ENCODE measurements at places on chromosomes 11 and 22.

DNA sequence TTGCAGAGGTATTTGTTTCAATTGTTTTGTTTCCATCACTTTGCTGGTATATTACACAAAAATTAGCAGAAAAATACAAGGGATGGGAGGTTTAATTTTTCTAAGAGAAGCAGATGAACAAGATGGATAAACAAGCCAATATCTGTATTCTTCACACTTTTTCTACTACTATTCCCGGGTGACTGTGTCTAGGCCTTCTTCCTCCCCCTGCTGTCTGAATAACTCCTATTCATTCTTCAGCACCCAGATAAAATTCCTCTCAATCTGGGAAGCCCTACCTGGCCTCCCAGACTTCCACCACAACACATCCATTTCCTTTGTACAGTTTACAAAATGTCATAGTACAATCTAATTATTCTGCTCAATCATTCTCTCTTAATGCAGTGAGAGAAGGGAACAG, 666.6 kb upstream of the TENM4 start:
- no peak for DNase-seq

DNA sequence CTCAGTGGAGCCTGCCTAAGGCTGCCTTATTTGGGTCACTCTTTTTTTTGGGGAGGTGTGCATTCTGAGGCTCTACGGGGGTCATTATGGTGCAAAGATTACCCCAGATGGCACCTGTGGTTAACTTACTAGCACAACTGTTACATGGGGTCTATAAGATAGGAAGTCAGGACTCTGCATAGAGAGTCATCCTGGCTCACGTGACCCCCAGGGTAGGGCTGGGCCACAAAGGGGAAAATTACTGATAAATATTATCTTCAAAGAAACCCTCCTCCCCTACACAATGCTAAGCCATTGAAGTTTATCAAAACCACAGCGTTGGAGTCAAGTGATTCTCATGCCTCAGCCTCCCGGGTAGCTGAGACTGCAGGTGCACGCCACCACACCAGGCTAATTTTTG, 397.1 kb downstream of the MN1 start:
- no peak for DNase-seq

- no peak for DNase-seq
Observed at GRCh38 chr11:64762277-64762673, 2.5 kb upstream of the PYGM start.

- DNase-seq = no peak
Observed at GRCh38 chr11:66835768-66836405, 7.4 kb upstream of the RCE1 start.

DNA sequence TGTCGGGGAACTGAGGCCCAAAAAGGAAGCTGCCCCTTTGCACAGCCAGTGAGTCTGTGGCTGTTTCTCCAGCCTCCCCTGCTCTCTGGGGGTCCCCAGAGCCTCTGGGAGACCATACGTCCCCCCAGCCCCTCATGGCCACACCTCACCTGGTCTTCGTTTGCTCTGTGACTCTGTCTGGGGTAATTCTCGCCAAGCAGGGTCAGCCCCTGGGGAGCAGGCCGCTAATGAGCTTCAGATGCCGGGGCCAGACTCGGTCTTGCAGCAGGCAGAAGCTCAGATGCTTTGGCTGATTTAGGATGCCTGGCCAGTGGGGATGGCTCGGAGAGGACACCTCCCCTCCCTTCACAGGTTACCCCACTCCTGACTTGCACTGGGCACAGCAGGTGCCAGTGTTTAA, 24.1 kb upstream of the WNT11 start:
- no peak for DNase-seq

GRCh38 chr11:132686886-132687285, 845.4 kb downstream of the OPCML start:
- DNase-seq = no peak
